ENCODE measurements at places on chromosomes 1 and 21. TPM values are rescaled to one million over a fixed set of nuclear protein-coding genes. Genes with fewer than 3 reads are reported as not detected.

- no peak for DNase-seq
These were observed 657 bp upstream of the HDAC1 start for GRCh38 chr1:32291145-32291707.

Gene EFNA3
- total RNA-seq: 4.8 TPM

DNA sequence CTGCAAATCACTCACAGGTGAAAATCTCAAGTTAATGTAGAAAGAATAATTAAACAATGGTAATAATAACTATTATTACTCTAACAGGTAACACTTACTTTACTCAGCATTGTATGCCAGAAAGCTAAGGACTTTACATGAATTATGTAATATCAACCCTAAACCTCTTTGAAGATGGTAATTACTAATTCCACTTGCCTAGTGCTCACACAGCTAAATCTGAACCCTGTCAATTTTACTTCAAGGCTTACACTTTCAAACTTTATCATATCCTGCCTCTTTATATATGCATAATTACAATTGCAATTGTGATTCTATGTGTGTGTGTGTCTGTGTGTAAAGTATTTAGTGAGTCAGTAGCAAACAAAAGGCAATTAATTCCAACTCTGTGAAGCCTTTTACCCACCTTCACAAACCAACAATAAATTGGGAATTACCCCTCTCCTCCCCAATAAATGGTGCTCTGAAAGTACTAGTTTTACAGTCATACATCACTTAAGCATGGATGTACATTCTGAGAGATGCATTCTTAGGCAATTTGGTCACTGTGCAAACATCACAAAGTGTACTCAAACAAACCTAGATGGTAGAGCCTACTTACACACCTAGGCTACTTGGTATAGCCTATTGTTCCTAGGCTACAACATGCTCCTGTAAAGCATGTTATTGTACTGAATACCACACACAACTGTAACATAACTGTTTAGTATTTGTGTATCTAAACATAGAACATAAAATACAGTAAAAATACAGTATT is 5.9 kb downstream of the ZNF644 start:
- DNase-seq: no peak

DNA sequence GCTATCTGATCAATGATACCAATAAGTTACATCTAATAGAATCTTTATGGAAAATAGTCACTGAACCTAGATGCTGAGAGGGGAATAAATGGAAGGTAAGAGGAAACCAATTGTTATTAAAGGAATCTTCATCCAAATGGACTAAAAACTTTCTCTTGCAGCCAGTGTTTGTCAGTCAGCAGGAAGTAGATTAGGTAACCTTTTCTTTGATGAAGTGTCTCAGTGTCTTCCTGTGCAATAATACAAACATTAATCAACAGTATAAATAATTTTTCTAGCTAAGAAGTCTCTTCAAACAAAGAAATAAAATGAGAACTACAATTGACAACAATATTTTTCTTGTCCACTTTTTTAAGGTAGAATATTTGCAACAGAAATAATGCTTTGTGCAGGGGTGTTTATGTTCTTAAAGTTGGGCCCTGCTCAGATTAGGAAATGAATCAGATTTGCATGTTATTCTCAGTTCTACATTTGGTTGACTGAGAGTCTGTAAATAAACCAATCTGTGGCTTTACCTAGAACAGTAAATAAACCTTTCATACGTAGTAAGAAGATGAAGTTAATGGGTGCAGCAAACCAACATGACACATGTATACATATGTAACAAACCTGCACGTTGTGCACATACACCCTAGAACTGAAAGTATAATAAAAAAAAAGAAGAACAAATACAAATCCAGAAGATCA is 391.4 kb downstream of the MRPL39 start:
- DNase-seq: no peak

DNA sequence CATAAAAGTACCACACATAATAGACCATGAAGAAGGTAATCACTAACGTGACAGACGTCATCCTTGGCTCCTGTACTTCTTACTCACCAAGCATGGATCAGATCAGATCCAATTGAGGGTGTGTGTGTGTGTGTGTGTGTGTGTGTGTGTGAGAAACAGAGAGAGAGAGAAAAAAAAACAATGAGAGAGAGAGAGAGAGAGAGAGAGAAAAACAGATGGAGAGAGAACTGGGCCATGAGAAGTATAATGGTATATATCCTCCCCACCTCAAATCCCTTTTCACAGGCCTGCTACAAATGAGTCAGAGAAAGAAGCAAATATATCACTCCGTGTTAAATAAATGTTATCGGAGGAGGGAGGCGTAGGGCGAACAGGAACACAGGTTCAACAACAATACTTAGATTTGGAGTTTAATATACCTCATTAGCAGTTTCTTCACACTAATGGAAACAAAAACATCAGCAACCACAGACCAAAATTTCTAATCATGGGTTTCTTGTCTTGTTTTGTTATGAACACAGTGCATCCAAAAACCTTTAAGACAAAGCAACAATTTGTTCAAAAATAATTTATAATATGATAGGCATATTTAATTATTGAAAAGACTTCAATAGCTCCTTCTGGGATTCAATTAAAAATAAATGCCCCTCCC is 45.3 kb downstream of the TIAM1 start:
- no peak for DNase-seq

Gene HSD3B2
- total RNA-seq: not detected

Gene KCNE2
- not detected for total RNA-seq

Measured in OCI-LY7 (cell line).